Right renal cortex interstitium (tissue), 3 donors: ENCODE measurements at places on chromosomes 16 and 17. TPM values are rescaled to one million over a fixed set of nuclear protein-coding genes. Genes with fewer than 3 reads are reported as not detected.

DNA sequence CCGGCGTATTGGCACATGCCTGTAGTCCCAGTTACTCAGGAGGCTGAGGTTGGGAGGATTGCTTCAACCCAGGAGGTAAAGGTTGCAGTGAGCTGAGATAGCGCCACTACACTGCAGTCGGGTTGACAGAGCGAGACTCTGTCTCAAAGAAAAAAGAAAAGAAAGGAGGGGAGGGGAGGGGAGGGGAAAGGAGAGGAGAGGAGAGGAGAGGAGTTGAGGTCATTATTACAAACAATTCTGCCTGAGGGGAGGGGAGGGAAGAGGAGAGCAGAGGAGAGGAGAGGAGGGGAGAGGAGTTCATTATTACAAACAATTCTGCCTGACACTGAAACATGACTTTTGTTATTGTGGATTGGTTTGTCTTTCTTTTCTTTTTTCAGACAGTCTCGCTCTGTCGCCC is 19.8 kb upstream of the ABCA5 start:
- DNase-seq: no peak

- DNase-seq: no peak
Observed at GRCh38 chr16:21656795-21657768, 4.7 kb upstream of the IGSF6 start.

GRCh38 chr17:67558740-67559380 is 158.9 kb upstream of the NOL11 start:
- no peak for DNase-seq

- DNase-seq: no peak
Observed at GRCh38 chr16:78742501-78743283, 643.2 kb downstream of the WWOX start.

DNA sequence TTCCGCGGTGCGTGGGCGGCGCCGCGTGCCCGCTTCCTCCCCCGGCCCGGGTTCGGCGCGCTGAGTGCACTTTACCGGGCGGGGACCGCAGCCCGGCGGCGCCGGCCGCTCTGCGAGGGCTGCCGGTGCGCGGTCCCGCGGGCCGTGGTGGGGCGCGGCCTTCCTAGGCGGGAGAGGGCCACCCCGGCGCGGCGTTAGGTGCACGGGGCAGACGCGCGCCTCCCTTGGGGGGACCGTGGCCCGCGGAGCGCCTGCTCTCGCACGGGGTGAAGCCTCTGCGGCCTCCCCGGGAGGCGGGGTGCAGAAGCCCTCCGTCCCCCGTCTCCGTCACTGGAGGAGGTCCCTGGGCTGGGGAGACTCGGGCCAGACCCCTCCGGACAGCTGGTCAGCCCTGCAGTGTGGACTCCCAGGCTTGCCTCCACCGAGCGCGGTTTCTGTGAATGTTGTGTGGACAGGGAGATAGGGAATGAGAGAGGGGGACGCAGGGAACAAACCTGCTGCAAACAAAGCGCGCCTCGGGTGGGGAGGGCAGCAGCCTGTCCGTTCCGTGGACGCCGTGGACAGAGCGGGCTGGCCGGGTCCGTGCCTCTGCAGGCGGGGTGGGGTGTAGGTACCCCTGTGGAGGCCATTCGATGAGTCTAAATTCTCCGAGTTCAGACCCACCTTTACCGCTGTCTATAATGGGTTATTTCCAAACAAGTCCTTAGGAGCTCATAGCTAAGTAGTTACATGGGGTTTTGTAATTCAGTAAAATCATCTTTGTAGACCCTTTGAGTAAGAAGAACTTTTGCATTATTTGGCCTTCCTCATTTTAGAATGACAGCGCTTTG is 721 bp downstream of the TBCD start:
- no peak for DNase-seq

- DNase-seq: no peak
Observed at GRCh38 chr16:84763629-84764028, 56.2 kb upstream of the CRISPLD2 start.

DNA sequence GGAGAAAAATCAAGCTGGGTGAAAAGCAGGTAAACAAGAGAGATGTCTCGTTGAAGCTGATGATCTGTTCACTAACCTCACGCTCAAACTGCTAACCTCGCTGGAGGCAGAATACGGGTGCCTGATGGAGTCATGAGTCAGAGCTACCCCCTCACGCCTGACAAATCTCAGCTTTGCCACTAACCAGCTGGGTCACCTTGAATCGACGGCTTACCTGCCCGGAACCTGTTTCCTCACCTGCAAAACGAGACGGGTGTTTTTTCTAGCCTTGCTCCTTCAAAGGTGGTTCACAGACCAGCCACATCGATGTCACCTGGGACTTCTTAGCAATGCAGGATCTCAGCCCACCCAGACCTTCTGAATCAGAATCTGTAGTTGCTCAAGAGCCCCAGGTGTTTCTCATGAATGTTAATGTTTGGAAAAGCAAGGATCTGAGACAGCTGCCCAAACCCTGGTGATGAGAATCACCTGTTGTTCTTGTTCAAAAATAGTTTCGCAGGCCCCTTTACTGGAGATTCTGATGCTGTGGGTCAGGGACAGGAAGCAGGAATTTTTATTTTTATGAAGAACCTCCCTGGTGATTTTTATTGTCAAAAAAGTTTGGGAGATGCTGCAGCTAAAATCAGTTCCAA is 56.9 kb downstream of the MARCHF10 start:
- no peak for DNase-seq

DNA sequence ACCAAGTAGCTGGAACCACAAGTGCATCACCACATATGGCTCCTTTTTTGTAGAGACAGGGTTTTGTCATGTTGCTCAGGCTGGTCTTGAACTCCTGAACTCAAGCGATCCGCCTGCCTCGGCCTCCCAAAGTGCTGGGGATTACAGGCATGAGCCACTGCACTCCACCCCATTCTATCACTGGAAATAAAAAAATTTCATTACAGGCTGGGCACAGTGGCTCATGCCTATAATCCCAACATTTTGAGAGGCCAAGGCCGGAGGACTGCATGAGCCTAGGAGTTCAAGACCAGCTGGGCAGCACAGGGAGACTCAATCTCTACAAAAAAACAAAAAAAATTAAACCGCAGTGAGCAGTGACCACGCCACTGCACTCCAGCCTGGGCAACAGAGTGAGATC is 60.1 kb downstream of the BRIP1 start:
- DNase-seq: no peak

TNFRSF13B gene
- not detected for polyA plus RNA-seq

RNF112 gene
- polyA plus RNA-seq: 1.4 TPM

CDIPT gene
- 102 TPM for polyA plus RNA-seq

TP53TG3D gene
- 0.49 TPM for polyA plus RNA-seq
